ENCODE measurements at places on chromosomes 6 and 20. TPM values are rescaled to one million over a fixed set of nuclear protein-coding genes. Genes with fewer than 3 reads are reported as not detected.

PPP1R3G gene
- total RNA-seq = 1.4 TPM

NFKBIE gene
- 12.1 TPM for total RNA-seq

NDRG3 gene
- 22.3 TPM for total RNA-seq

DPPA5 gene
- total RNA-seq = not detected

SGK2 gene
- 7.5 TPM for total RNA-seq

COL9A1 gene
- 0.05 TPM for total RNA-seq

PLA2G7 gene
- 0.06 TPM for total RNA-seq

BCAS1 gene
- total RNA-seq = 0.45 TPM

CLDN20 gene
- not detected for total RNA-seq

PRL gene
- total RNA-seq = not detected

FAM83B gene
- 0.09 TPM for total RNA-seq

TAP2 gene
- total RNA-seq = 19.8 TPM

NKX2-2 gene
- total RNA-seq = not detected
